A549 treated with DMSO at 1 μM for 4 hours (cell line): ENCODE measurements at places on chromosomes 2 and 18. TPM values are rescaled to one million over a fixed set of nuclear protein-coding genes. Genes with fewer than 3 reads are reported as not detected.

Gene MAPK4
- 0.02 to 0.17 TPM (median 0.07 TPM) in 5 replicates for total RNA-seq

Gene SH2D6
- total RNA-seq, result 0.60 to 1.2 TPM (median 0.83 TPM) in 5 replicates

Gene RNF144A
- 6.2 to 8.8 TPM (median 8.0 TPM) in 5 replicates for total RNA-seq

Gene RAPGEF4
- 0.16 to 0.35 TPM (median 0.21 TPM) in 5 replicates for total RNA-seq

Gene KCNG2
- total RNA-seq, result not detected in 5 replicates

Gene SPATA3
- not detected in 5 replicates for total RNA-seq

Gene SNORC
- total RNA-seq, result 5.4 to 13.3 TPM (median 10.3 TPM) in 5 replicates

Gene TRIM43
- 0.05 TPM in 1 of 5 replicates, not detected in the others for total RNA-seq

Gene EIF2AK3
- 14.2 to 17.6 TPM (median 15.4 TPM) in 5 replicates for total RNA-seq

Gene ABCG5
- not detected in 5 replicates for total RNA-seq

Gene POTEF
- 0.03 to 0.07 TPM in 2 of 5 replicates, not detected in the others for total RNA-seq

Gene TXNDC2
- 0.05 to 0.38 TPM (median 0.17 TPM) in 5 replicates for total RNA-seq

Gene TMEFF2
- 0.19 to 0.36 TPM (median 0.27 TPM) in 5 replicates for total RNA-seq

Gene L3MBTL4
- 0.07 to 0.08 TPM in 2 of 5 replicates, not detected in the others for total RNA-seq

Gene NYAP2
- 0.02 to 0.03 TPM (median 0.02 TPM) in 3 of 5 replicates, not detected in the others for total RNA-seq
